ENCODE measurements at places on chromosomes 5 and 9.

DNA sequence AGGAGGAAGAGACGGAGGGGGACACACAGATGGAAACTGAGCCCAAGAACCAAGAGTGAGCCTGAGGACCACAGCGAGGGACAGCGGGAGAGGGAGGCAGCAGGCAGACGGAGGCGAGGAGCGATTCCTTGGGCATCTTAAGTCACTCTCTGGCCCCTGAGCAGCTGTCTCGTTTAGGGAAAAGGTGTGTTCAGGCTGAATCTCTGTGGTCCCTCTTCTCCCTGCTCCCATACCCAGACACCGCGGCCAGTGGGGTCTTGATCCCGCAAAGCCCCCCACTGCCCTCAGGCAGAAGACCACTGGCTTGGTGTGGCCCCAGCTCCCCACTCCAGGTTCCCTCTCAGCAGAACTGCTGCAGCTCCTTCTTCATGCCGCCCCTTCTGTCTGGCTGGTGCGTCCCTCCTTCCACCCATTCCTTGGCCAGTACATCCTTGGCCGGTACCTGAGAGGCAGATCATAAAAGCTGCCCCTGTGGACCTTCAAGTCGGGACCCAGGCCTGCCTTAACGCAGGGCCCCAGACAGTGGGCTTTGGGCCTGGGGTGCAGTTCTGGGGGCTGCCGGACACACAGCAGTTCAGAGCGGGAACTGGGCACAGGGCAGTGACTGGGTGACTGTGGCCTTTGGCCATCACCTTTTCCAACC is 5.8 kb upstream of the RALGDS start:
- DNase-seq, result no peak

DNA sequence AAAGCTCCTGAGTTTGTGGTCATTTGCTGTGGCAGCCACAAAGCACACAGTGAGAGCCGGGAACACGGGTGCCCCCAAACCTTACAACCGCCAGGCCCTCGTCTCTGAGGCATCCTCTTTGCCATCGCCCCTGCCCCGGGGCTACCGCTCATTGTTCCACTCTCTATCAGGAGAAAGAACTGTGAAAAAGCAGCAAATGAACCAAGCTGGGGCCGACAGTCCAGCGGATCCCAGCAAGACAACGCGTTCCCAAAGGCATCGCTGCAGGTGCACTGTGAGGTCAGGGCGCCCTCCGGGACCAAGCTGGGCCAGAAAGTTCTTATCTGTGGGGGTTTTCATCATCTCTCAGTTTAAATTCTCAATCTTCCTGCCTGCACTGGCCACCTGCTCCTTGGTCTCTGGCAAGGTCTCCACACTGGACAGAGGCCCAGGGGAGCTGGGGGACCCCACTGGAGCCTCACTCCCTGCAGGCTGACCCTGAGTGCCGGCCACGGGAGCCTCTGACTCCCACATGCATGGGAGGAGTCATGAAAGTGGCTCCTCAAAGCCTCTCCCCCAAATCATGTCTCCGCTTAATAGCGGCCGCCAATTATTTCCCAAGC is 32.1 kb downstream of the VAV2 start:
- no peak for DNase-seq

DNA sequence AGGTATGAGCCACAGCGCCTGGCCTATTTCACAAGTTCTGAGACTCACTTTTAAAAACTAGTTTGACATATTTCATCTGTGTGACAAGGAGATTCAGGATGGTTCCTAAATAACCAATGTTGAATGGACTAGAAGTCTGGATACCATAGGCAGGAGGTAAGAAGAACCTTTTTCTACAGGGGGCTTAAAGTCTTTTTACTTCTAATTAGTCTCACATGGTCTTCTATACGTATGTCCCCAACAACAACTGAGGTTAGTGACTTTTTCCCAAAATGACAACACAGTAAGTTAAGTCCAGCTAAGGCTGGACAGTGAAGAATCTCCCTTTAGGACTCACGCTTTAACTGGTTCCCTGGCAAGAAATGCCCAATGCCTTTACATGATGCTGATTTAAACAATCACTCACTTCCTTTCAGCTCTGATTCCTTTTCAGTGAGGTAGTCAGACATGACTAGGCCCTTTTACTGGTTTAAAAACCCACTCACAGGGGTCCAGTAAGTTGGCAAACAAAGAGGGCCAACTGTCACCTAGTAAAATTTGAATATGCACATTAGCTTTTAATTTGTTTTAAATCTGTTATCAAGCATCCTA is 12.1 kb upstream of the HAUS6 start:
- DNase-seq, result no peak

DNA sequence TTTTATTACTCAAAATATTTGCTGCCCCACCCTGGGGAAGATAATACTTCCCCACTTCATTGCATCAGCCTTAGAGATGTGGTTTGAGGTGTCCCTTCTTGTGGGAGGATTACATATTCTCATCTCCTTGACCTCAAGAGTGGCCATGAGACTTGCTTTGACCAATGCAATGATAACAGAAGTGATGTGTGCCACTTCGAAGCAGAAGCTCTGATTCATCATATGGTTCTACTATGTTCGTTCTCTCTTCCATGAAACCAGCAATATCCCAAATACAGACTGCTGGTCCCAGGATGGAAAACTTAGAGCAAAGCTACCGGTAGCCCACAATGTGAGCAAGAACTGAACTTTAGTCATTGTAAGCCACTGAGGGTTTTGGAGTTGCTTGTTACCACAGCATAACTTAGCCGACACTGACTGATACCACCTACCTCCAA is 92.0 kb downstream of the THBS4 start:
- no peak for DNase-seq

DNA sequence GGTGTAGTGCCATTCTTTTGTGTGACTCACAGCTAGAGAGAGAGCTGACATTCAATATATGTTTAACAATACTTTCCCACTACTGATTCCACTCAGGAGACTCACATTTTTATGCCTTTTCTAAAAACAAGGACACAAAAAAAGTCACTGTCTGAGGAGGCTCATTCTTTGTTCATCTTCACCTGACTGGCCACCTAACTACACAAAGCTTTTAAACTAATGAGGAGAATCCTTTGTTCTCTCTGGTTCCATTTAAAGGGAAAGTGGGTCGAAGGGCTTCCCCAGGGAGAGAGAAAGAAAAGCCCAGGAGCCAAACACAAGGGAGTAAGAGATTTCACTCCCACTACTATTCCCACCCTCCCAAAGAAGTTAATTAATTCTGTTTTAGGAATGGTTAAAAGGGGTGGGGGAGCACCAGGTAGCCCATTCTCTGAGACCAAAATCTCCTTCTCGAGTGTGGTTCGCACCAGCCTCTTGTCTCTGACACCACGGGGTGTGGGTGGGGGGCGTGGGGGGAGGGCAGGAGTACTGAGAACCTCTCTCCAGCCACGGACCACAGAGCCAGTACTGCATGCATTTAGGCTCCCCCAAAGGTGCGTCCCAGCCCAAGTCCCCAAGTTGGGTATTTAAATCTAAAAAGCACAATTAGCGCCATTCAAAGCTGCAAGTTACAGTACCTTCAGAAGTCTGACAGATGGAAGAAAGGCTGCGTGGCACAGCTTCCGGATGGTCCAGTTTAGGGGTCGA is 747 bp downstream of the TRPM3 start:
- no peak for DNase-seq
